Neural progenitor cell (in vitro differentiated cells): ENCODE measurements at places on chromosomes 2 and 18.
A peak's percentile ranks its signal among the peaks of the same experiment; 100 is the strongest.

GRCh38 chr2:113877711-113878598 is 11.9 kb upstream of the ACTR3 start:
- DNase-seq = no peak

GRCh38 chr2:101152272-101153076 is 1.3 kb upstream of the TBC1D8 start:
- peak; percentile 74 for DNase-seq

GRCh38 chr2:144509879-144510221 is 10.1 kb downstream of the ZEB2 start:
- DNase-seq = no peak

DNA sequence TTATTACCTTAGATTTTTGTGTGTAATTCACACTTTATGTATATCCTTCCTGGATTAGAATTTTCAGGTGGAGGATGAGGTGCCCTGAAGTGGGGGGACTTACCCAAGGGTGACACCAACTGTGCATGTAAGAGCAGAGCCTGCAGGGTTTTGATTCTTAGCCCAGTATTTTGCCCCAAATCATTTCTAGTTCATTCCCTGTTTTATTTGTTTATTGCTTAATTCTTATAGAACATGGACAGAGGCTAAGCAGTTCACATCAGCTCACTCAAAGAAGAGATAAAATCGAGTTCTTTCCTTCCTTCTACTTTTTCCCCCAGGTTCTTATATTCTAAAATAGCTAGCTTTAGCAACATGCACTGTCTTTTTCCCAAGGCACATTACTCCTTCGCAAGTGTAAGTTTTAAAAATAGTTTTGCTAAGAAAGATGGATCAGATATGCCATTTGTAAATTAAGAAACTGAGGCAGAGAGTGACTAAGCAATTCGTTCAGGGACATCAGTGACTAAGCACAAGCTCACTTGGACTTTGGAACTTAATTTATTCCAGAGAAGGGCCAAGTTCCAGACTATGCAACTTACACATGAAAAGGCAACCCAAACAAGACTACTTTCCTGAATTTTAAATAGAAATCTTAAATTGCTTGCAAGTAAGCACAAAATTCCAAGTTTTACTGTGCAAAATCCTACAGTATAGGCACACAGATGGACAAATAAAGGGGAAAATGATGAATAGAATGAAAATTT is 427.9 kb upstream of the POU3F3 start:
- DNase-seq = no peak

- no peak for DNase-seq
Measured at GRCh38 chr18:48910972-48911545, 39.7 kb downstream of the SMAD7 start.

GRCh38 chr2:190860985-190861680 is 19.5 kb upstream of the GLS start:
- DNase-seq = peak; percentile 46

GRCh38 chr2:179031731-179032408 is 18.1 kb downstream of the CCDC141 start:
- DNase-seq = peak; percentile 31

- DNase-seq = peak; percentile 51
Measured at GRCh38 chr2:61855318-61855613, 1.4 kb upstream of the FAM161A start.

GRCh38 chr2:30152385-30152784 is 5.6 kb downstream of the YPEL5 start:
- no peak for DNase-seq

- no peak for DNase-seq
Measured at GRCh38 chr18:47876813-47877212, 53.6 kb downstream of the SMAD2 start.

DNA sequence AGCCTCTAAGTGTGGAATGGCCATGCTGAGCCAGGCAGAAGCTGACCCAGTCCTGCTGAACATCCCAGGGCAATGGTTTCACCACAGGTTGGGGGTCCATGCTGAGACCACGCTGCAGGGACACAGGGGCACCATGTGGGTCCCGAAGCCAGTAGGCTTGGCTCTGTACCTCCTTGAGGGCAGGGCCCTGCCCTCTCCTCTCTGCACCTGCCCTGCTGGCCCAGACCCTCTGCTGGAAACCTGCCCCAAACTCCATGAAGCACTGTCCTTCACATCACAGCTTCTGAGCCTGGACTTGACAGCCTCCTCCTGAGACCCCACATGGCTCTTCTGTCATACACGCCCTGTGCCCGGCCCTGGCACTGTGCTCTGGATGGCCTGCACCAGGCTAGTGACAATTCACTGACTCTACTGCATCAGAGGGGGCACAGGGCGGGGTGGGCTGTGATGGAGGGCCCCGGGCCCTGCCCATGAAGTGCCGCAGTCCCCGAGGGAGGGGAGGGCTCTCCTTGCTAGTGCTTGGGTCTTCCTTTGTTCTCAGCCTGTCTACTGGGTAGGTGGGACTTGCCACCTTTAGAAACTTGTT is 24.7 kb downstream of the HS6ST1 start:
- no peak for DNase-seq

DNA sequence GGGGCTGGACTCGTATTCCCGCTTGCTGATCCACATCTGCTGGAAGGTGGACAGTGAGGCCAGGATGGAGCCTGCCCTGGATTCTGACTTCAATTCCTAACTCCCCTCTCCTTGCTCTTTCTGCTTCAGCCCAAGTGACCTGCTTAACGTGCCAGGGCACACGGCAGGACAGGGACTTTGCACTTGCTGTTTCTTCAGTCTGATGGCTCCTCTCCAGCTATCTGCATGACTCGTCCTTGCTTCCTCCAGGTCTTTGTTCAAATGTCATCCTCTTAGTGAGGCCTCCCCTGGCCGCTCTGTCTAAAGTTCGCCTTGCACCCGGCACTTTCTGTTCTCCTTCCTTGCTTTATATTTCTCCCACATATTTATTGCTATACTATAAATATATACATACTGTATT is 357.6 kb downstream of the MTX2 start:
- no peak for DNase-seq

DNA sequence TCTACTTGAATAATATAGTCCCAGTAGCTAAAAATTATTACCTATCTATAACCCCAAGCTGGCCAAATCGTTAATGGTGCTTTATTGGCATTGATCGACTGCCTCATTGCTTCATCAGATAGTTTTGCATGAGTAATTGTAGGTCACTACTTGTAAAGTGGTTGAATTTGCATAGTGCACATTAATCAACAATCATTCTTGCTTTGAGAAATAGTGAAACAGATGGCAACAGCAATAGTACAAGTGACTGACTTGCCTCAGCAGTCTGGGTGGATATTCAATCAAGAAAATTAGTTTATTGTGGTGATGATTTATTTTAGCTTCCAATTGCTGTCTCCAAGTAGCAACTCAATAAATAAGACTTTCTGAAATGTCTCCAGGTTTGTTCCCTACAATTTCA is 117.8 kb upstream of the NRXN1 start:
- DNase-seq = no peak

- DNase-seq = no peak
Measured at GRCh38 chr18:70554854-70555445, 266.1 kb downstream of the SOCS6 start.
